Effector memory CD8-positive, alpha-beta T cell (primary cell): ENCODE measurements at places on chromosomes 16 and 17.

GRCh38 chr16:10178080-10178479 is 4.1 kb downstream of the GRIN2A start:
- peaks cover 6% of the 10 kb centered on the region for H3K4me1 ChIP-seq
- H3K27me3 ChIP-seq: peaks cover 41% of the 10 kb centered on the region
- no peak overlapping the region for H3K27ac ChIP-seq

GRCh38 chr17:58587713-58588117 is 73.3 kb upstream of the MTMR4 start:
- H3K4me3 ChIP-seq: no peak overlapping the region
- H3K36me3 ChIP-seq: peaks cover 7% of the 10 kb centered on the region
- peaks cover 21% of the 10 kb centered on the region for H3K27me3 ChIP-seq

- no peaks in the 10 kb centered on the region for H3K27me3 ChIP-seq
- peak overlapping the region; percentile 84 for H3K4me3 ChIP-seq
- peaks cover 21% of the 10 kb centered on the region for H3K36me3 ChIP-seq
- H3K4me1 ChIP-seq: peaks cover 37% of the 10 kb centered on the region
Measured at GRCh38 chr16:68355447-68356248, 44.8 kb downstream of the PRMT7 start.

GRCh38 chr16:3242709-3243108 is 7.8 kb upstream of the ZNF200 start:
- no peaks in the 10 kb centered on the region for H3K4me1 ChIP-seq
- no peaks in the 10 kb centered on the region for H3K36me3 ChIP-seq
- DNase-seq: no peak
- H3K27me3 ChIP-seq: peaks cover 62% of the 10 kb centered on the region

DNA sequence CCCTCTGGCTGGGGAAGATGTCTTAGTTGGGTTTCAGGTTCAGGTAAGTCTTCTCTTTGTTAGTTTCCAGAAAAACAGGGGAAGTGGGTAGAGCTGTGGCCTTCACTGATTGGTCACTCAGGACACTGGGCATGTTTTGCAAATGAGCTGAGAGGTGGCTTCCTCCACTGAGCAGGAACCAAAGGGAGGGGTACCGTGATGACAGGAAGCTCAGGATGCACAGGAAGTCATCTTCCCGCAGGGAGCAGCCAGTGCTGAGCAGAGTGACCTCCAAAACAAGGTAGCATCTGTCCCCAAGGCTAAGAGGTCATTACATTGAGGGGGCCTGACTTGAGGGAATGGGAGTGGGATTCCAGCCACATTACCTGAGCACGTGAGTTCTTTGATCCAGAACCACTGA is 5.6 kb downstream of the NT5C start:
- no peak for DNase-seq
- H3K36me3 ChIP-seq: peaks cover 7% of the 10 kb centered on the region
- H3K27me3 ChIP-seq: no peaks in the 10 kb centered on the region
- peaks cover 35% of the 10 kb centered on the region for H3K4me1 ChIP-seq
- H3K27ac ChIP-seq: no peak overlapping the region

DNA sequence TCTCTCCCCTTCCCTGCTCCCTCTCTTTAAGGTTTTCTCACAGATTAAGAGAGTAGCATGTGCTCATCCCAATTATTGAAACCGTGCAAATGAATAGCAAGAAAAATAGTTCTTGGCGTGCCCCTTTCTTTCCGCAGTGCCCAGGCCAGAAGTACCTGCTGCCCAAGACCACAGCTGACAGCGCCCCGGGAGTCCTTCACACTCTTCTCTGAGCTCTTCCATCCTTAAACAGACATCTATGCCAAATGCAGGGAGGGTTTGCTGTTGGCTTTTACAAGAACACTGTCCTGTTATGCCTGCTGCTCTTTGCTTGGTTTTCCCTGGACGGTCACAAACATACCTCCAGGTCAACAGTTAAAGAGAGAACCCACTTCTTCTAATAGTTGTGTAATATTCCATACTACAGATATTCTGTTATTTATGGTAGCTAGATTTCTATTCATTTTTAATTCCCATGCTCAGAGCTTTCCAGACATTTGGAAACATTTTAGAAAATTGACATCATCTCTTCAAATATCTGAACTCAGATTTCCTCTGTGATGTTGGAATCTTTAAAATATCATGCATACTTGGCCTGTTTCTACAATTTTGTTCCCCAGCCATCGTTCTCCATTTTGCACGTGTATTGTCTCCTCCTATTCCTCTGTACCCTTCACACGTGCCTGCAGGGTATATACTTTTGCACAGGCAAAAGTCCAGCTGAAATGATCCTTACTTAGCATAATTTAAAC is 416.7 kb downstream of the WWOX start:
- H3K4me3 ChIP-seq: no peak overlapping the region
- no peaks in the 10 kb centered on the region for H3K27me3 ChIP-seq
- H3K4me1 ChIP-seq: no peaks in the 10 kb centered on the region
- no peaks in the 10 kb centered on the region for H3K36me3 ChIP-seq
- H3K27ac ChIP-seq: no peak overlapping the region

- peaks cover 89% of the 10 kb centered on the region for H3K27me3 ChIP-seq
- no peaks in the 10 kb centered on the region for H3K4me1 ChIP-seq
- H3K4me3 ChIP-seq: peak overlapping the region; percentile 64
- DNase-seq: peak; percentile 12
Measured at GRCh38 chr17:45782889-45783592, 1.1 kb upstream of the CRHR1 start.

DNA sequence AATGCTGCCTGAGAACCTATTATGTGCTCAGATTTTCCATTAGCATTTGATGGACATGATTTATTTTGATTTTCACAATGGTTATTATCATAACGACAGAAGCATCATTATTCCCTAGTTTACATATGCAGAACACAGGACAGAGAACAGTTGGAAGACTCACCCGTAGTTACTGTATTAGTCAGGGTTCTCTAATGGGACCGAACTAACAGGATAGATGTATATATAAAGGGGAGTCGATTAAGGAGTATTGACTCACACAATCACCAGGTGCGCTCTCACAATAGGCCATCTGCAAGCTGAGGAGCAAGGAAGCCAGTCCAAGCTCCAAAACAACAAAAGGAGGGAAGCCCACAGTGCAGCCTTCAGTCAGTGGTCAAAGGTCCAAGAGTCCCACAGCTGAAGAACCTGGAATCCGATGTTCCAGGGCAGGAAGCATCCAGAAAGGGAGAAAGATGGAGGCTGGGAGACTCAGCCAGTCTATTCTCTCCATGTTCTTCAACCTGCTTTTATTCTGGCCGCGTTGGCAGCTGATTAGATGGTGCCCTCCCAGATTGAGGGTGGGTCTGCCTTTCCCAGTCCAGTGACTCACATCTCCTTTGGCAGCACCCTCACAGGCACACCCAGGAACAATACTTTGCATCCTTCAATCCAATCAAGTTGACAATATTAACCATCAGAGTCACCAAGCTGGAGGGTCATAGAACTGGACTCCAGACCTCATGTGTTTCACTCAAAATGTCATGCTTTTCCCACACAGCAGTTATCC is 92.7 kb upstream of the XYLT1 start:
- no peaks in the 10 kb centered on the region for H3K4me1 ChIP-seq
- no peaks in the 10 kb centered on the region for H3K36me3 ChIP-seq
- no peak for DNase-seq
- H3K4me3 ChIP-seq: no peak overlapping the region
- H3K27me3 ChIP-seq: peaks cover 63% of the 10 kb centered on the region
- H3K27ac ChIP-seq: no peak overlapping the region

DNA sequence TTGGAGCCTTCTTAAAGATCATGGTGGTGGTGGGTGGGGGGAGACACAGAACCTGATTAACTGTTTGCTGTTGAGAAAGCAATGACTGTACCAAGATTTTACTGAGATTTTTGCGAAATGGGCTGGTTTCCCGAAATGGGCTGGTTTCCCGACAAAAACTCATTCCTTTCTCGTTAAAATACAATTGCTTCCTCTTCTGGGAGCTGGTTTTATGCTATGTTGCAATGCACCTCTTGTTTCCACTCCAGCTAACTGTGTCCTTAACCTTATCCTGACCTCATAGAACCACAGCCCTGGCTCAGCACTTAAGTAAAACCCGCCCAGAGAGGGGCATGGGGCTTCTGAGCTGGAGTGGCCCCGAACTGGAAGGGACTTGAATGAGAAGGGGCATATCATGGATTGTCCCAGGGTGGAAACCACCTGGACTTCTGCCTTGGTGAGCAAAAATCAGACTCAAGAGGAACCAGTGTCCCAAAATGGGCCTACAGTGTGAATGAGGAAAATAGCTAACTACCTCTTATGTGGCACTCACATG is 20.9 kb downstream of the FAM20A start:
- H3K4me3 ChIP-seq: no peak overlapping the region
- no peaks in the 10 kb centered on the region for H3K4me1 ChIP-seq
- peaks cover 33% of the 10 kb centered on the region for H3K27me3 ChIP-seq
- H3K27ac ChIP-seq: no peak overlapping the region
- H3K36me3 ChIP-seq: no peaks in the 10 kb centered on the region
- DNase-seq: no peak

DNA sequence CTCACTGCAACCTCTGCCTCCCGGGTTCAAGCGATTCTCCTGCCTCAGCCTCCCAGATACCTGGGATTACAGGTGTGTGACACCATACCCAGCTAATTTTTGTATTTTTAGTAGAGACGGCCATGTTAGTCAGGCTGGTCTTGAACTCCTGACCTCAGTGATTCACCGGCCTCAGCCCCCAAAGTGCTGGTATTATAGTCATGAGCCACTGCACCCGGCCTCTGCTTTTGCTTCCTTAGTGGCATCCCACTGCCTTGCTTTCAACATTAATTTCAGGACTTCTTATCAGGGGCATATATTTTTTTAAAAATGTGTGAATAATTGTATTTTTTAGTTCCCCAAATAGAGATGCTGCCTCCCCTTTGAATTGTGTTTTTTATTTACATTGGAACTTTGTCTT is 98.8 kb downstream of the SYCE1L start:
- H3K4me1 ChIP-seq: no peaks in the 10 kb centered on the region
- no peak overlapping the region for H3K4me3 ChIP-seq

GRCh38 chr16:76201385-76201784 is 75.8 kb upstream of the CNTNAP4 start:
- H3K27me3 ChIP-seq: no peaks in the 10 kb centered on the region
- H3K27ac ChIP-seq: no peak overlapping the region
- no peak for DNase-seq
- H3K36me3 ChIP-seq: no peaks in the 10 kb centered on the region
- H3K4me1 ChIP-seq: no peaks in the 10 kb centered on the region

GRCh38 chr17:46118964-46119363 is 74.3 kb downstream of the KANSL1 start:
- H3K4me1 ChIP-seq: peaks cover 56% of the 10 kb centered on the region

DNA sequence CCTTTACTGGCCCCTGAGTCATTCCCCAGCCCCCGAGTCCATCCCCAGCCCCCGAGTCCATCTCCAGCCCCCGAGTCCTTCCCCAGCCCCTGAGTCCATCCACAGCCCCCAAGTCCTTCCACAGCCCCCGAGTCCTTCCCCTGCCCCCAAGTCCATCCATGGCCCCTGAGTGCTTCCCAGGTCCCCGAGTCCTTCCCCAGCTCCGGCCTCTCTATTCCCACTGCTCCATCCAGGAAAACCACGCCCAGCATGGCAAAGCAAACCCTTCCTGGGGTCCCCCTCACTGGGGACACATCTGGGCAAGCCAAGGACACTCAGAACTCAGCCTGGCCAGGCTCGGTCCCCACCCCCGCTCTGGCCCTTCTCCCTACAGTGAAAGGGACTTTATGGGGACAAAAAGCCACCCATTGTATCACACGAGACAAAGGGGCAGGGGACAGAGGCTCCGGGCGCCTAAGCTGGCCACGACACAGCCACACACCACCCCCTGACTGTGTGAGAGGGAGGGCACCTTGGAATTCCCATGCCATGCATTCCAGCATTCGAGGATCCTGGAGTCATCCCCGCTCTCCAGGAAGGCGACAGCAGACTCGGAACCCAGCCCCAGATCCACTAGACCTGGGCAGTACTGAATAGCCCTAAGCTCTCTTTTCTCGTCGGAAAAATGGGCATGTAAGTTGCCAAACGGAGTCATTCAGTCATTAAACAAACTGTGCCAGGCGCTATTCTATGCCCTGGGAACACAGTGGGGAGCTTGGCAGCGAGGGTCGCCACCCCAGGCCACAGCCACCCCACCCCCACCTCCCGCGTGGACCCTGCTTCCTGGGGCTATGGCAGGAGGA is 14.0 kb downstream of the PLLP start:
- peaks cover 6% of the 10 kb centered on the region for H3K36me3 ChIP-seq
- no peak overlapping the region for H3K4me3 ChIP-seq
- no peak overlapping the region for H3K27ac ChIP-seq

GRCh38 chr17:77666462-77666861 is 292.0 kb upstream of the TNRC6C start:
- peak overlapping the region; percentile 96 for H3K27ac ChIP-seq
- H3K4me1 ChIP-seq: peaks cover 39% of the 10 kb centered on the region
- H3K36me3 ChIP-seq: peaks cover 4% of the 10 kb centered on the region

DNA sequence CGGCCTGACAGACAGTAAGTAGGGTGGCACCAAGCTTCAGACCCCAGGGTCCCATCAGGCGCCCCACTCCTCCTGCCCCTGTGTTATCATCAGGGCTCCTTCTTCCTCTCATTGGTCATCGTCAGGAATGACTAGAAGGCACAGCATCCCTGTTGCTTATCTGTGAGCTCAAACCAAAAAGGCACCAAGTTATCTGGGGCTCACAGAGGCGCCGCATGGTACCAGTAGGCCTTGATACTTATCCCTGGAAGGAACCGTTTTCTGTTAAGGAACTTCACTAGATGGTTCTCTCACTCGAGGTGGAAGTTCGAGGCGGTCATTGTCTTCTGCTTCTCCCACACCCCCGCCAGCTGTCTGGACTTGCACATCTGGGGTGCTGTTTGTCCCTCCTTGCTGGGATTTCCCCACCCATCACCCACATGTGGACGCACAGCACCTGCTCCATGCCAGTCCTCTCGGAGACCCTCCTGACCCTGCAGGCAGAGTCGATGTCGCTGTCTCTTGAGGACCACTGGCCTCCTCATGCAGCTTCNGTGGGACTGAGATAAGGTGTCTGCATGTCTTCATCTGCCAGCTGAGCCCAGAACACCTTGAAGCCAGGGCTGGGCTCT is 52.1 kb downstream of the METRNL start:
- no peaks in the 10 kb centered on the region for H3K4me1 ChIP-seq
- DNase-seq: no peak
- no peak overlapping the region for H3K27ac ChIP-seq
- H3K27me3 ChIP-seq: peaks cover 7% of the 10 kb centered on the region

GRCh38 chr17:7313088-7313889 is 1.9 kb downstream of the GPS2 start:
- H3K4me3 ChIP-seq: peak overlapping the region; percentile 33
- peak overlapping the region; percentile 96 for H3K27ac ChIP-seq
- H3K4me1 ChIP-seq: peaks cover 57% of the 10 kb centered on the region

DNA sequence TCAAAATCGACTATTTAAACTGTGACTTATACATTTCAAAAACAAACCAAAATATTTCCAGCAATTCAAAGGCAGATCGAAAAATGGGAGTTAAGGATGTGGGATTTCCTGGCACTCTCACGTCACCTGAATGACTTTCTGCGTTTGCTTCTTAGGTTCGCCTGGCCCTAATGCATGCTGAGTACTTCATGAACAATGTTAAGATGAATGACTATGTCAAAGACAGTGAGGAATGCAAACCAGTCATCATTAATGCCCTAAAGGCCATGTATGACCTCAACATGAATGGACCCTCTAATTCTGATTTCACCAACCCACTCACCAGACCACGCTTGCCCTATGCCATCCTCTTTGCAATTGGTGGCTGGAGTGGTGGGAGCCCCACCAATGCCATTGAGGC is 7.3 kb downstream of the KLHL10 start:
- H3K4me1 ChIP-seq: peaks cover 6% of the 10 kb centered on the region
- DNase-seq: no peak
- peaks cover 3% of the 10 kb centered on the region for H3K36me3 ChIP-seq
- H3K27me3 ChIP-seq: no peaks in the 10 kb centered on the region
